Pancreas (tissue), 10 donors: ENCODE measurements at places on chromosomes 6 and 20. TPM values are rescaled to one million over a fixed set of nuclear protein-coding genes. Genes with fewer than 3 reads are reported as not detected.

GRCh38 chr20:14477125-14477524, 139.7 kb upstream of the FLRT3 start:
- no peak for DNase-seq

The TFAP2A gene
- 0.31 TPM for total RNA-seq

The CTSZ gene
- total RNA-seq, result 107 TPM

The VGLL2 gene
- not detected for total RNA-seq

DNA sequence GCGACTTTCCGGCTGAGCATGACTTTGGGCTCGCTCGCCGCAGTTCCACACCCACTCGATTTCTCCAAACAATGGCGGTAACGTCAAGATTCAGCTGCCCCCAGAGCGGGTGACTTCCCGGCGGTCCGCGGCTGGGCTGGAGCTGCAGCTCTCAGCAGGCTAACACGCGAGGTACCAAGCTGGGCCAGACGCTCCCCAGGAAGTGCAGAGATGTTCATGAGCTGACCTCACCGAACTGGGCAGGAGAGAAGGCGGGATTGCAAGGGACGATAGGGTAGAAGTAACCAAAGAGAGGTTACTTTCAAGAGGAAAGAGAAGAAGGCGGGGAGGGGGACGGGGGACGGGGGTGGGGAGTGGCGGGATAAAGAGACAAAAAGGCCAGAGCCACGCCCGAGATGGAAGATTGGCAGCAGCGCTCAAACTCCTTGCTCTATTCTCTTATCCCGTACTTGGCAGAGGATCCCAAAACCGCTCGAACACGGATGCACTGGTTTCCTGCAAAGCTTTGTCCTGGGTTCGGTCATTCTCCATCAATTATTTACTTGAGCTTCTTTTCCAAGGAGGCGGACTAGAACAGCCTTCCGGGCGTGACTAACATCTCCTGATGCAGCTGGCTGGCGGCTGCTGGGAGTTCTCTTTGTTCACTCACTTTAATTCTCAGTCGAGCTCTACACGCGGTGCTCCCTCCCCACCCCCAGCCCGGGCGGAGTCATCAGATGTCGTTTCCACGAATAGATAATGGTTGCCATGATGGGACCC, at the start of gene MTCL3:
MTCL3 (minus strand) TSS at position 626 of the 759 bp plus-strand sequence.
- no peak for DNase-seq

The LPIN3 gene
- 9.3 TPM for total RNA-seq

The RSPH9 gene
- total RNA-seq, result not detected

GRCh38 chr6:76593668-76594067, 521.2 kb upstream of the IMPG1 start:
- no peak for DNase-seq

The SLC44A4 gene
- 24.0 TPM for total RNA-seq

The PLN gene
- total RNA-seq, result 0.75 TPM

DNA sequence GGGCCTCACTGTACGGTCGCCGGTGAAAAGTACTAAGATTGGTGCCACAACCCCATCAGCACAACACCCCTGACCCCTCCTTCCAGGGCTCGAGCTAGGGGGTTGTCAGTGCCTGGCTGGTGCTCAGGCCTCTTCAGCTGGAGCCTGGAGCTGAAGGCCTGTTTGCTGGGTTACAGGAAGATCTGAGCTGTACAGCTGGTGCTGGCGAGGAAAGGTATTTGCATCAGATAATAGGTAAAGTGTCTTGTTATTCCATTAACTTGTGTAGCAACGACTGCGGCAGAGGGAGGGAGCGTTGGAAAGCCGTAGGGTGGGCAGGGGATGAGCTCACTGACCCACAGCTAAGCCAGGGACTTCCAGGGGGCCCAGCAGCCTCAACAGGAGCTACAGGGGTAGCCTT, 15.8 kb upstream of the SIRPA start:
- DNase-seq, result no peak

GRCh38 chr6:99241905-99242534, 107.5 kb downstream of the FAXC start:
- DNase-seq, result no peak
